ENCODE measurements at places on chromosomes 3 and 15.

GRCh38 chr15:87805117-87805820 is 451.3 kb downstream of the NTRK3 start:
- DNase-seq: no peak

DNA sequence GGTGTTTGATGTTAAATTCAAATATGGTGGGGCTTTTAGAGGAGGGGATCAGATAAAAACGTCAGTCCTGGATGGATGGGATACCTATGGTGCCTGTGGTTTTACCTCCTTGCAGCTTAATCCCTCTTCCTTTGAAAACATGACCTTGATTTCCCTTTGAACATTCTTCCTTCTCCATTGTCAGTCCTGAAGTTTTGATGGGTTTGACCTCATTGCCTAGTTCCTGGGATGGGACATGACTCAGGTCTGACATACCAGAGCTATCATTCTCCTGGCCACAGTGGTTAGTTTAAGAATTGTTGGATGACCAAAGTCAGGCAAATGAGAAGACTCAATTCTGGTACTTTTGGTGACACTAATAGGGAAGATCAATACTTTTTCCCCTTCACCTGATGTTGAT is 87.2 kb downstream of the PRICKLE2 start:
- DNase-seq: no peak

GRCh38 chr3:123672429-123673146 is 87.7 kb upstream of the HACD2 start:
- DNase-seq: no peak

- DNase-seq: no peak
Measured at GRCh38 chr3:156816091-156816793, 9.9 kb upstream of the LEKR1 start.

DNA sequence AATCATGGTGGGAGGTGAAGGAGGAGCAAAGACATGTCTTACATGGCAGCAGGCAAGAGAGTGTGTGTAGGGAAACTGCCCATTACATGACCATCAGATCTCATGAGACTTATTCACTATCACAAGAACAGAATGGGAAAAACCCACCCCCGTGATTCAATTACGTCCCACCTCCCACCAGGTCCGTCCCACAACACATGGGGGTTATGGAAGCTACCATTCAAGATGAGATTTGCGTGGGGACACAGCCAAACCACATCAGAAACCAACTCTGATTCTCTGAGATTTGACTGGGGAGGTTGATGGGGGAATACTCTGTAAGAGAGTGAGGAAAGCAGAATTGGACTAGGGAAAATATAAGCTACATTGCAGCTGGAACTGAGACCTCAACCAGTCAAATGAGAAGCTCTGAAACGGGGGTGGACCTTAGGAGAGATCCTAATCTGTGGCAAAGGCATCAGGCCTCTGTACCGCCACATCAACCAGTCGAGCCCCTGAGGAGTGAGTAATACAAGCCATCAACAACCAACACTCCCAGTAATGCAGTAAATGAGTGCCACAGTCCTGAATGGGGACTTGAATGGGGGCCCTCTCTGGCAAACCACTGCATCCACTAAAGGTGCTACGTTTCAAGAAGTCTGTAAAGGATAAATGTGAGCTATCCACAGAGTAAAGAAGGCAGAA is 207.9 kb upstream of the GADL1 start:
- no peak for DNase-seq

DNA sequence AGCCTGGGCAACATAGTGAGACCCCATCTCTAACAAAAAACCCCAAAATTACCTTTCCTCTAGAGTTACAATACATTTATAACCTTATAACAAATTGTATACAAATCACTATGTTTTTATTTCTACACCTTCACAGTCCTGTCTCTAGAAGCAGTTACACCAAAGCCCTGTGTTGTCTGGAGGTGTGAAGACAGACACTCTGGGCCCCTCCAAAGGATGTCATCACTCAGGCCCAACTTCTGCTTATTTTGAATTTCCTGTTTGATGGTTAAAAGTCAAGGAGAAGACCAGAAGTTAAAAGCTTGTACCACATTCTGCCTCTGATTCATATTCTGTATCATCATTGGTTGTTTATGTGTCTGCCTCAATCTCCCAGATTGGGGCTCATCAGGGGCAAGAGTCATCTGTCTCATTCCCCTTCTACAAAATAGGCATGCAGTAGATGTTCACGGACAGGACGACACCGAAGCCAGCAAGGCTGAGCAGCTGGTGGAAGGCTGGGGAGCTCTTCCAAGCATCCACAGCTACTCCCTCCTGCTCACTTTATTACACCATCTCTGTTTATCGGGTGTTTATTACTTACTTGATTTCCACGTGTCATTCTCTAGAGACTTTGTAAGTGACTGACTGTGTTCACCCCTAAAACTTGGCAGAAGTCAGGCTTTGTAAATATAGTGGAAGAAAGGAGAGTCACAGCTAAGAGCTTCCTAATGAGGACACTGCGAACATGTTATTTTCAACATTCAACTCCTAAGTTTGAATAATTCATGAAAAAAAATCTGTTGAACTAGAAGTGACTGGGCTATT is 136.8 kb upstream of the ANKRD28 start:
- DNase-seq: no peak

- no peak for DNase-seq
Measured at GRCh38 chr3:14880447-14881106, 61.8 kb downstream of the FGD5 start.

Measured in NCI-H1105 (cell line).